ENCODE measurements at places on chromosomes 3 and 15.

GRCh38 chr15:62099094-62099601 lies 32.4 kb downstream of the C2CD4A start:
- H3K27ac ChIP-seq = no peak overlapping the region
- no peaks in the 10 kb centered on the region for H3K36me3 ChIP-seq
- H3K4me1 ChIP-seq = no peaks in the 10 kb centered on the region
- H3K27me3 ChIP-seq = peaks cover 2% of the 10 kb centered on the region
- no peak overlapping the region for H3K4me3 ChIP-seq

DNA sequence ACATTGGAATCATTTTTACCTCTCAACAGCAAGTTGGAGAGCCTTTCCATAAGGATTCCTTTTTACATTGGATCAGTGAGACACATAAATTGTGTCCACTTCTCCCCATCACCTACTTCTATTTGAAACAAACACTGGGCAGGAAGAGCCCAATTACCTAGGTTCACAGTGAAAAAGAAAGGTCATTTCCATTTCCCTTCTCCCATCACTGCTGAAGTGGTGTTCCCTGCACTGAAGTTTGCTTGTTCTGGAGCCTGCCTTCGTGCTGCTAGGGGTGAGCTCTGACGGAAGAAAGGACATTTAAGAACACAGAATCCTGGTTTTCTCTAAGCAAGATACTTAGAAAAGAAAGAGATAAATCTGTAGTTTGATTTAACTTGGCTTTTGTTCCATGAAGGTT lies 123.8 kb upstream of the ZBTB20 start:
- no peaks in the 10 kb centered on the region for H3K36me3 ChIP-seq
- H3K27ac ChIP-seq = no peak overlapping the region
- no peak overlapping the region for H3K4me3 ChIP-seq
- H3K4me1 ChIP-seq = no peaks in the 10 kb centered on the region
- H3K27me3 ChIP-seq = no peaks in the 10 kb centered on the region

DNA sequence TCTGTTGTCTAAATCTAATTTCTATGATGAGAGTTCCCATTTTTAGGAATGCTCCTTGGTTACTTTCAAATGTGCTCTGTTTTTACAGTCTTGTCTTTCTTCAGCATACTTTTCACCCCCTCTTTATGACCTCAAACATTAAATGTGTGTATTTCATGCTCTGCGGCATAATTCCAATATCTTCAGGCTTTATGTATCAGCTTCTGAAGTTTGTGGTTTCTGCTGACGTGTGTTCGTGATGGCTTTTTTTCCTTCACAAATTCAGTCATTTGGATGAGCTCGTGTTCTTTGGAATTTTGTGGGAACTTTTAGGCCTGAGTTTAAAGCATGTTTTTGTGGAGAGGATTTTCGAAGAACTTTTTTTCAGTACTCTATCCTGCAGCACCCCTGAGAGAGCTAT lies 97.7 kb upstream of the CHRNA7 start:
- H3K4me1 ChIP-seq = no peaks in the 10 kb centered on the region
- no peaks in the 10 kb centered on the region for H3K36me3 ChIP-seq
- no peak for DNase-seq
- no peak overlapping the region for H3K27ac ChIP-seq
- no peak overlapping the region for H3K4me3 ChIP-seq

DNA sequence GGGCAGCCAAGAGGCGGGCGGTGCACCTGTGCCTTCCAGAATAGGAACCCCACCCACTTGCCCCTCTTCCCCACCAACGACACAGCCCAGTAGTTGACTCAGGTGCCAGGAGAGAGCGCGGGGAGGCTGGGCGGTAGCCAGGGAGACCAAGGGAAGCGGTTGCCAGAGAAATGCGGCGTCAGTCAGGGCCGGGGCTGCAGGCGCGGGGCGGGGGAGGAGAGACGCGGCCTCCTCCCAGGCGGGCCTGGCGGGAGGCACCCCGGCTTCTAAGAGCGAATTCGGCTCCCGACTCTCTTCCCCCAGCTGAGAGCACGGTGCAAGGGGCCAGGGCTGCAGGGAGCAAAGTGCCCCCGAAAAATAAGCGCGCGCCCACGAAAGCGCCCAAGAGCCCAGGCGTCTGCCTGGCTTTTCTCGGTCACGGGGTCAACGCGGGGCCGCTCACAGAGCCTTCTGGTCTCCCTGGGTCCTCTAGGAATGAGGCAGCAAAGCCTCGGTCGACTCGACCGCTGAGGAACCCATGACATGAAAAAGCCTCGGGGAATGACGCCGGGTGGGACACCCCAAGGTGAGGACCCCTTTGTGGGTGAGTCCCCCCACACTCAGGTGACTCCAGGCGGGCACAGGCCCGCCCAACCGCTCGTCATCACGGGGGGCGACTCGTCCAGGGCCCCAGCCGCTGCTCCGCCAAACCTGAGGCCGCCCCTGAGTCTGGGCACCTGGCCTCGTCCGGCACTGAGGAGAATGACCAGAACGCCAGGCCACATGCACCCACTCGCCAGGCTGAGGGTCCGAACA lies 716 bp downstream of the CPEB1 start:
- no peak overlapping the region for H3K27ac ChIP-seq
- H3K4me3 ChIP-seq = no peak overlapping the region
- peaks cover 4% of the 10 kb centered on the region for H3K4me1 ChIP-seq
- DNase-seq = no peak
- no peaks in the 10 kb centered on the region for H3K36me3 ChIP-seq

DNA sequence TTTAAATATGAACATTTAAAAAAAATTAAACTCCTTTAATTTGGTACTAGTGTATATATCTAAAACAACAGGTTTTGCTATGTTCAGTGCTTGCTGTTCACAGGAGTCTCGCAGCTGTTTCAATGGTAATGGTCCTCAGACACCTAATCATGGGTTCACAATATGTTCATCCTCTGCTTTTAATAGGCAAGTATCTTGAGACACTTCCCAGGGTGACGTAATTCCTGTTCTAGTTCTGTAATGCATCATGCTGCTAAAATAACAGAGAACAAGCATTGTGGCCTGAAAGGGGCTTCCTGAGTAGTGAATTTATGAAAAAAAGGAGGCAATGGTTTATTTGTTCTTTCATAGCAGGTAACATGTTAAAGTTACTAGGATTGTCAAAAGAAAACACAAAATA lies 625.2 kb upstream of the GBE1 start:
- H3K27ac ChIP-seq = no peak overlapping the region
- H3K4me3 ChIP-seq = no peak overlapping the region
- no peak for DNase-seq
- no peaks in the 10 kb centered on the region for H3K27me3 ChIP-seq
- no peaks in the 10 kb centered on the region for H3K36me3 ChIP-seq

DNA sequence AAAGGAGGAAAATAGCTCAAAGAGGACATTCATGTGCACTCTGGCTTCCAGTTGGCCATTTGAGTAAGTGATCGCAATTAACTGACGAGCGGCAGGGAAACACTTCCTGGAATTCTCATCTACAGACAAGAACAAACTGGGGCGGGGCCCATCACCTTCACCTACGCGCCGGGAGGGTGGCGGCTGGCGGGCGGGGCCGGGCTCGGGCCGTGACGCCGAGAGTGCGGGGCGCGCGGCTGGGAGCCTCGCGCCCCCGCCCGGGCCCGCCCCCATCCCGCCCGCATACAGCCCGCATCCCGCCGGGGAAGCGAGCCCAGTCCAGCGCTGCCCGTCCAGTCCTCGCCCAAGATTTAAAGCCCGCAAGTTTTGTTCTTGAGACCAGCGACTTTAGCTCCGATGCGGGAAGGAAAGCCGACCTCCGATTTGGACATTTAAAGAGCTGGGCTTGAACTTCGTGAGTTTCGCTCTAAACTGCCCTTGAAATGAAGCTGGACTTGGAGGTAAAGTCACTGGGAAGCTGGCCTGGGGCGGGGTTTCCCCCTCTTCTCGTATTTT lies at the start of gene B3GNT5:
Gene B3GNT5, plus strand, starts transcription at position 281 of the 555 bp plus-strand sequence. CDS start 16,546 bp downstream, outside the sequence.
- peaks cover 21% of the 10 kb centered on the region for H3K27me3 ChIP-seq
- no peak for DNase-seq
- peak within 1 kb of the TSS; percentile 53 for H3K4me3 ChIP-seq
- no peaks in the 10 kb centered on the region for H3K36me3 ChIP-seq
- no peak within 1 kb of the TSS for H3K27ac ChIP-seq

DNA sequence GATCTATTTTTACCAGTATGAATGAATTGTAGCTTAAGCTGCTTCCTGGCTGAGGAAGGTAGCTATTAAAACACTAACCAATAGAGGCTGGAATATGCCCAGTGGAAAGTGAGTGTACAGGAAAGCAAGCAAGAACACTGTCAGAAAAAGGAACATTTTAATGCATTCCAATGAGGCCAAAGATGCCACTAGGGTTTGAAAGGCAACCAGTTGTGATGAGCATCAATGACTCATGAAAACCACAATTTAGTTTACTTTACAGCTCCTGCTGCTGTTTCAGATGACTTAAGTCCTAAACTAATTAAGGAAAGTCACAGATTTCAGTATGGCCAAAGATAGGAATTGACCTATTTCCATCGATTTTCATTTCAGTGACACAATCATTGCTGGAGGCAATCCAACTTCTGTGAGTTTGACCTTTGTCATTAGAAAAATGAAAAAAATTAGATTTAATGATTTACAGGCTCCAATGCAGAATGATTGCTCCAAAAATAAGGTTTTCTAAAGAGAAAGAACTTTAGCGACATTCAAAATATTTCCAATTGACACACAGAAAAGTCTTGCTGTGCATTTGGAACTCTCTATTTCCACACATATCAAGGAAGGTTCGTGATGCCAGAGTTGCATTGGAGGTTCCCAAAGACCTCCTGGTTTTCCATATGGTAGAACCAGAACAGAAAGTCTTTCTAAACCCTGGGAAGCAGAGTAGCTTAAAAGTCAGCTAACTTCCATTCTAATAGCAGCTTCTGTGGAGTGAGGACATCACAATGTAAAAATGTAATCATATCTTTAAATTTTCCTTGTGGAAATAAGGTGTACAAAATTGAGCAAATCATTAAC lies 103.0 kb downstream of the SUCNR1 start:
- H3K27ac ChIP-seq = no peak overlapping the region
- no peaks in the 10 kb centered on the region for H3K36me3 ChIP-seq
- H3K27me3 ChIP-seq = no peaks in the 10 kb centered on the region

DNA sequence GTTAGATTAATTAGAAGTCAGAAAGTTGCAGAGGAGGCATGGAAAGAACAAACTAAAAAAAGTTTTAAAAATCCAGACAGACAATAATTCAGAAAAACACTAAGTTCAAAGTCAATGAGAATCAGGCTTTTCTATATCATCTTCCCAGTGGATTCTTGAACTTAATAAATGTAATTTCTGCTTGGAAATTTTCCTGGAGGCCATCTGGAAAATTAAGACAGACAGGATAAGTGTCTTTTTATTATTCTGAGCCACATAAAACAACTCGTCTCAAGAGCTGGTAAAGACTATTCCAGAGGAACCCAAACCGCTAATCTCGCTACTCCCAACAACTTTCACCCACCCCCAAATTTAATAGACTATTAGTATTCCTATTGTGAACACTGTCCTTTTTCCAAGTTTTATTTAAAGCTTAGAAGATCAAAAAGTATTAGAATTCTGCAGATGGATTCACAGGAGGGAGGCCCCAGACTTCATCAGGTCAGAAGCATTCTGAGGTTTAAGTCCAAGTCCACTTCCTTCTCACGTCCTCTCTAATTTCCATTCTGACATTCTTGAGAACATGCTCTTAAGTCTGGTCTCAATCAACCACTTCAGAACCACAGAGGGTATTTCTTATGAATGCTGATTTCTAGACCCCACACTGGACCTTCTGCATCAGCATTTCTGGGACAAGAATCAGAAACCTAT lies 61.3 kb downstream of the ERC2 start:
- no peak overlapping the region for H3K4me3 ChIP-seq
- no peaks in the 10 kb centered on the region for H3K4me1 ChIP-seq
- no peak for DNase-seq
- H3K36me3 ChIP-seq = no peaks in the 10 kb centered on the region
- H3K27me3 ChIP-seq = no peaks in the 10 kb centered on the region

DNA sequence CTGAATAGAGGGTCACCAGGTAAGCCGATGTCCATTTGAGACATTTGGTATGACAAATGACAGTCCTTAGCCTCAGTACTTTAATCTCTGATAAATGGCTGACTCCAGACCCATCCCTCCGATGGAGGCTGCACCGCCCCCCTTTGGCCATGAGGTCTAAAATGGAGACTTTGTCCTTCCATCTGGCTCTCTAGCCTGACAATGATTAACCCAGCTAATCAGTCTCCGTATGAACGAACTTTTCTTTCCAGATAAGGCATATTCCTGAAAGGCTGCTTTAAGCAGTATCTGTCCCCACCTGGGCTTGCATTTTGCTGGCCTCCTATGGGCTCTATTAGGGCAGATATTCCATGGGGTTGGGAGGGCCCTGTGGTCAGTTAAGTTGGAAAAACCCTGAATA lies 10.8 kb upstream of the MYZAP start:
- DNase-seq = no peak
- H3K4me3 ChIP-seq = no peak overlapping the region
- no peaks in the 10 kb centered on the region for H3K36me3 ChIP-seq

- no peaks in the 10 kb centered on the region for H3K4me1 ChIP-seq
- no peak for DNase-seq
- no peaks in the 10 kb centered on the region for H3K27me3 ChIP-seq
- no peaks in the 10 kb centered on the region for H3K36me3 ChIP-seq
Measured at GRCh38 chr3:155352900-155353490, 59.5 kb upstream of the STRIT1 start.

- H3K27ac ChIP-seq = no peak overlapping the region
- H3K27me3 ChIP-seq = no peaks in the 10 kb centered on the region
- H3K4me1 ChIP-seq = no peaks in the 10 kb centered on the region
- H3K4me3 ChIP-seq = no peak overlapping the region
Measured at GRCh38 chr3:117356091-117356705, 646.6 kb downstream of the TUSC7 start.

DNA sequence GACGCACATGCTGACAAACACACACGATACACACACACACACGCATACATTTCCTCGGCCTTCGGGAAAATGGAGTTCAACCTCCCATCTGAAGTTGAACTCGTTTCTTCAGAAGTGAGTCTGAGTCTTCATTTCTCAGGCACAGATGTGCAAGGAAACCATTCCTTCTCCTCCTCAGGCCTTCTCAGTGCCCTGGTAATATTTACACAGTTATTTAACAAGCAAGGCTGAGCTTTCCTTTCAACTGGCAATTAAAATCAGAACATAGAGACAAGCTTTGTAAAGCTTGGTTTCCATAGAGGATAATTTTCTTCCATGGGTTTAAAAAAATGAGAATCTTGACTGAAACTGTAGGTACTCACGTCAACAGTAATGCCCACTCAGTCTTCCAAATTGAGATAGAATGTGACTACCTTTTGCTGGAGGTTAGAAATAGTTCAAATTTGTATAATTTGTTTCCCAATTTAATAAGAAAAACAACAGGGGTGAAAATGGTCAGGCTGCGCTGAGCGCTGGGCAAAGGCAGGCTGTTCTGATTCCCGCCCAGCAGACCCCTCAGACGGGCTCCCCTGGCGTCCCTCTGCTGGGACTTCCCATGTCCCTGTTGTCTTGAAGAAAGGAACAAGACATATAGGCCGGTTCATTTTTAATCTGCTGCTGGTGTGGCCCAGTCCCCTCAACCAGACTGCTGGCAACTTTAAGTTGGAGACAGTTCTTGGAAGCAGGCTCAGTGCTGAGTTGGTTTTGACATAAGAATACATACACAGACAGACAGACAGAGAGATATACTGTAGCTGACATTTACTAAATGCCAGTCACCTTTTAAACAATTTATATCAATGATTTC lies 174.3 kb downstream of the XXYLT1 start:
- DNase-seq = no peak
- H3K36me3 ChIP-seq = no peaks in the 10 kb centered on the region
- no peak overlapping the region for H3K27ac ChIP-seq
